Activated gamma-delta T cell (primary cell): ENCODE measurements at places on chromosomes 5 and 9.

DNA sequence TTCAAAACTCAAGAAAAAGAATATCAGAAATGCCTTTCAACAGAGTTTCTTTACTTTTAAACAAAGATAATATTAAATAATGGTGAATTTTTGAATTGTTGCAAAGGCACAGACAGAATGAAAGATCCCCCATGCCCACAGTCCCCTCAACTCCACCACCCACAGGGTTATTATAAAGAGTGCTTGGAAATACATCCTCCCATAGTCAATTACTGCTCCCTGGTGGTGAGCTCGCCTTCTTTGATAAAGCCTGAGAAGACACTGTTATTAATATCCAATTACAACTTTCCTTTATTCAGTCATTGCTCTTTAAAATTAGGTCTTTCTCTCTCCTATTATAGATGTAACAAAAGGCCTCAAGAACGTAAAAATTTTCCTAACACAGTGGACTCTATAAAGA is 490.2 kb upstream of the RORB start:
- DNase-seq = no peak

DNA sequence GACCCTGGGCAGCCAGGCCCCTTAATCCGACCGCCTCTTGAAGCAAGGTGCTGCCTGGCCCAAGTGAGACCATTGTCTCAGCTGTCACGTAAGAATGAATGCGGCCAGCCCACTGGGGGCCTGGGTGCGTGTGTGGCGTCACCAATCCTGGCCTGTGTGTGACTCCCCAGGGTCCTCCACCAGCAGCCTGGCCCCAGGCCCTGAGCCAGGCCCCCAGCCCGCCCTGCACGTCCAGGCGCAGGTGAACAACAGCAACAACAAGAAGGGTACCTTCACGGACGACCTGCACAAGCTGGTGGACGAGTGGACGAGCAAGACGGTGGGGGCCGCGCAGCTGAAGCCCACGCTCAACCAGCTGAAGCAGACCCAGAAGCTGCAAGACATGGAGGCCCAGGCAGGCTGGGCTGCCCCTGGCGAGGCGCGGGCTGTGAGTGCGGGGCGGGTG is 124.2 kb downstream of the WNK2 start:
- DNase-seq = no peak

- DNase-seq = no peak
Measured at GRCh38 chr9:122056484-122056883, 36.6 kb downstream of the TTLL11 start.

- no peak for DNase-seq
Measured at GRCh38 chr5:179008667-179009066, 13.5 kb upstream of the GRM6 start.

DNA sequence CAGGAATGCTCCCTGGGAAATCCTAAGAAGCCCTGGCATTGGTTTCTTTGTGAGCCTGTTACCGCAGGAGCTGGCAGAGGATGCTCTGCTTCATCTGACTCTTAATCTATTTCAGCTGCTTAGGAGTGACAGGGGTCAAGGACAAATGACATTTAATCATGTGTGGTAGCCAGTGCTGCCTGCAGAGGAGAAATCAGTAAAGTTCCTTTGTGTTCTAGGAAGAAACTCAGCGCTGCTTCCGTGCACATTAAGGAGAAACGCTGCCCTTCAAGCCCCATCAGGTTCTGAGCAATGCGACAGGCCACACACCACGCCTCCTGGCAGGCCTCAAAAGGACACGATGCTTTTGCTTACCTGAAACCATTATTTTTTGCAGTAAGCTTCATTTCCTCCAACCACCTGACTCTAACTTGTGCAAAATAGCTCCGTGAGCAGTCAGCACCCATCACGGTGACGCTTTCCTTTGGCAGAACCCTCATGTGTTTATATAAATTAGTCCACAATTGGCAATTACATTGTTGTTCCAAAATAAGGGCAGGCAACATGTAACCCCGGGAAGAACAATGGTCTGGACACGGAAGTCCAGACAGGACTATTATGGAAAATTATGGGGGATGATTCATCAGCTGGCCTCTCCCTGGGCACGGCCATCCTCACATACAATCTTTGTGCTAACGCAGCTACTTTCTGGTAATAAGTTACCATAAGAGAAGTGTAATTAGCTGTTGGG is 387.9 kb upstream of the DAP start:
- DNase-seq = no peak

DNA sequence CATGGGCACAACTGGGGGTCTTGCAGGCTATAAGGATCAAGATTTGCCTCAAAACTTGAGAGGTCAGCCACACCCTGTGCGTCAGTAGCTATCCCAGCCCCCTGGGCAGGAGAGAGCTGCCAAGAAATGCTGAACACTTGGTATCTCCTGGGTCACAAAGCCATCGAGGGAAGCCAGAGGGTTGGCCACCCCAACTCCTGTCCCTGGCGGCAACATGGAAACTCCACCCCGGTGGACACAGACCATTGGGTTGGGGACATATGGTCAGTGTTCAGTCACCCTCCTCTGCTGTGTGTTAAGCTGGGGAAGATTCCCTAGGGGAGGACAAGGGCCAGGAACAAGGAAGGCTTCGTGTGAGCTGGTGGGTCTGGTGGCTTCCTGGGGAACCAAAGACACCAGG is 140.6 kb downstream of the C5orf15 start:
- DNase-seq = no peak

DNA sequence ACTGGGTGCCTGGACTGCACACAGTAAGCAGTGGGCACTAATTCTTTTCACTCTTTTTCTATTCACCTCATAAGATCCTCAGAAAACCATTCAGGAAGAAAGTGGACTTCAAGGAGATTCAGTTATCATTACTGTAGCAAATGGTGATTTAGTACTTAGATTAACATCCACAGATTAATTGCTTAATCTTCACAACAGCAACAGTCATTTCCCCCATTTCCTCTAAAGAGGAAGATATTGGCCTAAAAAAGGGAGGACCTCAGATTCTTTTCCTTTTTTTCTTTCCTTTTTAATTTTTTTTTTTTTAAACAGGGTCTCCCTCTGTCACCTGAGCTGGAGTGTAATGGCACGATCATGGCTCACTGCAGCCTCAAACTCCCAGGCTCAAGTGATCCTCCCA is 64.4 kb downstream of the AUH start:
- no peak for DNase-seq

GRCh38 chr5:124436294-124436693 is 310.1 kb downstream of the ZNF608 start:
- DNase-seq = no peak

DNA sequence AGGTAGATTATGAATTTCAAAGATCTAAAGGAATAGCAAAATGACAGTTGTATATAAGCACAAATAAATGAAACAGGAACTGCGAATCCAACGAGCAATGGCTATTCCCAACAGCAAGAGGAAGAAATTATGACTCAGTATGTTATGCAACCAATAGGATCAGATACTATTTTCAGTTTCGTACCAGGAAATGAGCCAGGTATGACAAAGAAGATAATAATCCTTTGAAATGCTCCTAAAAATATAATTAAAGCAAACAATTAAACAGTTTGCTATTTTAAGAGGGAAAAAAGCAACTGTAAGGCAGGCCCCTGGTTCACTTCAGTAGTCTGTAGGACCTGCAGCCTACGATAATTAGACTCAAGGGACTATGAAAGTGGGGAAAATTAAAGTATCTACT is 58.9 kb downstream of the AUH start:
- no peak for DNase-seq

DNA sequence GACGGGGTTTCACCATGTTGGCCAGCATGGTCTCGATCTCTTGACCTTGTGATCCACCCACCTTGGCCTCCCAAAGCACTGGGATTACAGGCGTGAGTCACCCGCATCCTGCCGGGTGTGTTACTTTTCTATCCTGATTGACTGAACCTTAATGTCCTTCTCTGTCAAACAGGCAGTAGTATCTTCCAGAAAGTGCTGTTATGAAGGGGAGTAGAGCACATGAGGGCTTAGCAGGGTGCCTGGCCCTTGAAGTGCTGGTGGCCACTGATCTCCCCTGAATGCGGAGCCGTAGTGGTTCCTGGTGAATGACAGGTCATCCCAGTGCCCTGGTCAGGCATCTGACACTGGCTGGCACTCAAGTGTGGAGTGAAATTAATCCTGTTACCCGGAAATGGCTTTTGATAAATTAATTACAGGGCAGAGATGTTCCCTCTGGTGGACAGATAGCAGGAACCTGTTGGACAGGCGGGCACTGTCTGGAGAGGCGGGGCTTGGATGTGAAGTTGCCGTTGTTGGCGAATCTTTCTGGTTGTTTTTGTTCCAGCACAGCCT is 28.4 kb downstream of the PRRC2B start:
- no peak for DNase-seq

DNA sequence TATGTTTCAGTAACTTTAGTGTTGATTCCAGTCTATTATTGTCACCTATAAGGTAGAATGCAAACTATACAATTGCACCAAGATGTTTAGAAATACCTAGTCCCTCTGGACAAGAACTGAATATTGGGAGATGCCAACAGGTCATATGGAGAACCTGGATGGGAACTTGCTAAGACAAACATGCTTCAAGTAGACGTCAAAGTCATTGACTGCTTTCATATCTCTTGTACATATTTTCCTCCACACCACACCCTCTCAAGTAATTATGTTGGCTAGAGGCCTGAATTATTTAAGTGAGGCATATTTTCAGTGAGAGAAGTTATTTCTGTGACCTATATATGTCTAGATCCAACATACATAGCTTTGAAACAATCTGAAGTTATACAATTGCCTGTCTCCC is 453.3 kb downstream of the ELAVL2 start:
- DNase-seq = no peak

- no peak for DNase-seq
Measured at GRCh38 chr9:127314911-127315310, 50.3 kb downstream of the GARNL3 start.

DNA sequence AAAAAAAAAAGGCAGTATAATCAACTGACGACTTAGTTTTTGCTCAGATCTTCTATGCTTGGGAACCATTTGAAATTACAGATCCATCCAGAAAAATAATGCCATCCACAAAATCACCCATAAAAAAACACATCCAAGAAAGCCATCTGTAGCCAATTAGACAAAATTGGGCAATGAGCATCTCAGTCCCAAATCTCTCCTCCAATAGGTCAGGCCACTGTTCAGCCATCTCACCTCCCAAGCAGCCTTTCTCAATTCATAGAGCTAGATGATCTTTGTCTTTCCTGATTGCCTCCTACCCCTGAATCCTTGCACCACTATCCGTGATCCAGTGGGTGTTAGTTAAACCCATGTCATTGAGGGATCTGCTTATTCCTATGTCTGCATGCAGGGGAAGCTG is 139.6 kb downstream of the SCAMP1 start:
- DNase-seq = no peak

GRCh38 chr5:170375283-170375682 is 13.9 kb downstream of the KCNMB1 start:
- DNase-seq = no peak

- DNase-seq = no peak
Measured at GRCh38 chr5:93415819-93416218, 165.2 kb downstream of the NR2F1-AS1 start.

DNA sequence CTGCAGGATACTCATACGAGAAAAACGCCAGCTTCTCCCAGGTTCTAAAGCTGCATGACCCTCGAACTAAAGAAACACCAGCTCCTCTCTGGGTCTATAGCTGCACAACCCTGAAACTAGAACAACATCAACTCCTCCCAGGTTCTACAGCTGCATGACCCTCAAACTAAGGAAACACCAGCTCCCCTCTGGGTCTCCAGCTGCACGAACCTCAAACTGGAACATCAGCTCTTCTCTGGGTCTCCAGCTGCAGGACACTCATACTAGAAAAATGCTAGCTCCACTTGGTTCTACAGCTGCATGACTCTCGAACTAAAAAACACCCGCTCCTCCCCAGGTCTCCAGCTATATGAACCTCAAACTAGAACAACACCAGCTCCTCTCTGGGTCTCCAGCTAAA is 811.1 kb downstream of the CDH9 start:
- no peak for DNase-seq

DNA sequence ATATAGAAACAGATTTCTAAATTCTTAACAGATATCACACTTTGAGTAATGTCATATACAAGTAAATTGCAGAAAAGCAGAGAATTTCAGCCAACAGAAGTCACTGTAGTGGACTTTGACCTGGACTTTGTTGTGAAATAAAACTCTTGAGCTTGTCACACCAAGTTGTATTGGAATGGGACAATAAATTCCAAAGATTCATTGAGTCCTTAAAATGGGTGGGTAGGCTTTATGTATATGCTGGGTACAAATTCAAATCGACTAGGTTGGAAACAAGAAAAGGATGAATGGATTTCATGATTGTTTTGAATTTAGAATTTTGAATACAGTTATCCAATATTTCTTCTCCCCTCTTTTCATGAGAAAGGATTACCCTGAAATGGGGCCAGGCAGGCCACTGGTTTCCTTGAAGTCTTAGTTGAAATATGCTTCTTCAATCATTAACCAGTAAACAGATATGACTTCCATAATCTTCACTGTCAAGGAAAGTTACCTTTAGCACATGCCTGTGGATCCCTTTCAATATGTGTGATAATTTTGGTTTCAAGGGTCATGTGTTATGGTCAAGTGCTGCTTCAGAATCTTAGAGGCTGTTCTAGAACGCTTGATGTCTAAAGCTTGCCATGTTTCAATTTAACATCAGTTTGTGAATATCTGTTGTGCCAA is 25.7 kb downstream of the PIP5K1B start:
- no peak for DNase-seq

DNA sequence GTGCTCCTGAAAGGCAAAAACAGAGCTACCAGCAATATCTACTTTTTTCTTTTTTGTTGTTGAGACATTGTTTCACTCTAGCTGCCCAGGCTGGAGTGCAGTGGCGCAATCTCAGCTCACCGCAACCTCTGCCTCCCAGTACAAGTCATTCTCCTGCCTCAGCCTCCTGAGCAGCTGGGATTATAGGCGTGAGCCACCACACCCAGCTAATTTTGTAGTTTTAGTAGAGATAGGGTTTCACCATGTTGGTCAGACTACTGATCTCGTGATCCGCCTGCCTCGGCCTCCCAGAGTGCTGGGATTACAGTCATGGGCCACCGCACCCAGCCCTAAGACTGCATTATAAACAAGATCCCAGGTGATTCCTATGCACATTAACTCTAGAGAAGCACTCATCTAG is 17.0 kb downstream of the PLPP1 start:
- DNase-seq = no peak

DNA sequence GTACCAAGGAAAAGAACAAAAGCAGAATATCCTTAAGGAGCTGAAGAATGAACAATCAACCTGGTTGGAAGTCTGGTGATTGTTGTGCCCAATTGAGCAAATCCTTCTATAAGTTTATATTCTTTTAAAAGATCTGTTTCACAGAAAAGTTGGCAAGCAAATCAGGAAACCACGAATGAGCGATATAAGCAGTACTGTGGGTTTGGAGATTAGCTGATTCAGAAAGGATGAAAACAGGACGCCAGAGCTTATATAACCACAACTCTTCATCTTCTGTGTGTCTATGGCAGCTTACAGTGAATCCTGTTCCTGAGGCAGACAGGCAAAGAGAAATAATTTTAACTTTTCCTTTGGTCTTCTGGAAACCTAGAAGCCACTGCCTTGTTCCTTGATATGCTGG is 61.7 kb downstream of the SLC38A9 start:
- no peak for DNase-seq

DNA sequence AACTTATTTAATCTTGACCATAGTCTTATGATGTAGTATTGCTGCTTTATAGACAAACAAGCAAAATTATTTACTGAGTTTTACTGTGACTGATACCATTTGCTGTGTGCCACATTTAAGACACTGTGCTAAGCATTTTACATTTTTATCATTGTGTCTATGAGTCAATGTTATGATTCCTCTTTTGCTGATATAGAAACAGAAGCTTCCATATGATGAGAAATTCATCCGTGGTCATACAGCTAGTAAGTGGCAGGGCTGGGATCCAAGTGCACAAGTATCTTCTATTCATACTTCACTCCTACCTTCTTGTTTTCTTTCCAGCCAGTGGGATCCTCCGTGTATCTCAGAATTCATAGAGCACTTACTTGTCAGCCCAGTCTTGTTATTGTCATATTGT is 17.1 kb upstream of the IFNK start:
- DNase-seq = no peak
